ENCODE measurements at places on chromosomes 5 and 9.
A peak's percentile ranks its signal among the peaks of the same experiment; 100 is the strongest.

- no peak for DNase-seq
These were observed 126.0 kb downstream of the TMEM174 start for GRCh38 chr5:73298772-73299630.

DNA sequence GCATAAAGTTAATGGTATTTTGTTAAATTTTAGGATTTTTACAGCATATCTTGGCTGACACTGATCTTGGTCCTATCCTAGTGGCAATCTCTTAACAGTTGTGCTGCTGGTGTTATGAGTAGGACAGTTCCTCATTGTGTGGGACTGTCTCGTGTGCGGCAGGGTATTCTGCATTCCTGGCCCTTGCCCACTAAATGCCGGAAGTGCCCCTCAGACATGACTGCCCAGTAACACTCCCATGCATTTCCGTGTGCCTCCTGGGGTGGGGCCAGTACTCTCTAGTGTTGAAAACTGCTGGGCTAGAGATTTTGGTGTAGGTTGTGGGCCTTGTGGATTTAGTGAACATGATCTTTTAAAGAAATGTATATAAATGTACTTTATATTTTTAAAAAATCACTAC, 227.1 kb upstream of the DMRT1 start:
- no peak for DNase-seq

DNA sequence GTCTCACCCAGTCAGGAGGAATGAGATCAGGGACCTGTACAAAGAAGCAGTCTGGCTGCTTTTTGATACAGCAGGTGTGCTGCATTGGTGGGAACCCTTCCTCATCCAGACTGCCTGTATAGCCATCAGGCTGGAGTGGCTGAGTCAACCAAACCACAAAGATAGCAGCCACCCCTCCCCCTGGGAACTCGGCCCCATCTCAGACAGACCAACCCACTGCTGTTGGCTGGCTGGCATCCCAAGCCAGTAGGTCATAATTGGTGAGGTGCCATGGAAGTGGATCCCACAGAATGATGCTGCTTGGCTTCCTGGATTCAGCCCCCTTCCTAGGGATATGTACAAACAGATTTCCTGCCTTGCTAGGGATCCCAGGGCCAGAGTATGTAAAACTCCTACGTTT, 60.9 kb downstream of the YTHDC2 start:
- DNase-seq = peak; percentile 9

DNA sequence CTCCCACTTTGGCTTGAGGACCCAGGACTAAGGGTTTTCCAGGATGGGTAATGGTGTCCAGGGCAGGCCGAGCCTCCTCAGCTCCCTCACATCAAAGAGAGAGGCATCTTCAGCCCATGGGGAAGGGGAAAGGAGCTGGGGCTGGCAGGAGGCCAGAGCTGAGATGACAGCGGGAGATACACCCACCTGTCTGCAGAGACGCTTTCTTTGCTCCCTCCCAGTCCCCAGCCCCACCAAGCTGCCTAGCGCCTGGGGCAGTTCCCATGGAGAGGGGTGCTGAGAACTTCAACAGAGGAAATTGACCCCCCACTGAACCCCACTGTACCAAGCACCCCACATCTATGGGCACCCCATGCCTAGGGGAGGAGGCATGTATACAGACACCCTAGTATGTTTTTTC, 10.6 kb downstream of the PCDH1 start:
- DNase-seq = no peak

DNA sequence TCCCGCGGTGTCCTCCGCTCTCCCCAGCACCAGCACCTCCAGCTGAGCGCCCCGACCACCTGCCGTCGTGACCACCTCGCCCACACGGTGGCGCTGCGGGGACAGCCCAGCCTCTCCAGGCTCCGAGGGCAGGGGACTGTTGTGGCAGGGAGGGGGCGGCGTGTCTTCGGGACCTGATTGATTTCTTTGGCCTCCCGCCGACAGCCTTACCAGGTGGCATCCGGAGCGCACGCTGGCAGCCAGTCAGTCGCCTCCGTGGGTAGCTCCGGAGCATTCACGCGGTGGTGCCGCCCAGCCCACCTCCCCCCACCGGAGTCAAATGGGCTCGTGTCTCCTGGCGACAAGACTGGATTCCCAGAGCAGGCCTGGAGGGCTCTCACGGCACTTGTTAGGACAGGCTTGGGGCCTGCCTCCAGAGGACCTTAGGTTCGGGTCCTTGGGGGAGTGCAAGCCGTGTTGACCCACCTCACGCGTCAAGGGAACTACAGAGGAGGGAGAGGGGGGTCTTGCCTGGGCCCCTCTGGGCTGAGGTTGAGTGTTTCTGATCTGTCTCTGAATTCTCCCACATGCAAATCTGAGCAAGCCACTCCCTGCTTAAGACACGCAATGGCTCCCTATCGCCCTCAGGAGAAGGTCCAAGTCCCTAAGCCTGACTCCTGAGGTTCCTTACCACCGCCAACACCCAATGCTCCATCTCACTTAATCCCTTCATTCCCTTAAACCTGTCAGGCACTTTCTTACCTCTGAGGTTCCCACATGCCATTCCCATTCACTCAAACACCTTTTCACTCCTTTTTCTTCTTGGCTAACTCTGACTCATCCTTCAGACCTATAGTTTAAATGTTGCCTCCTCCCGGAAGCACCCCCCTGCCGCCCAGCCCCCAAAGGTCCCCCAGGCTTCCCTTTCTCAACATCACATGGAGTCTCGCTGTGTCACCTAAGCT, 51.2 kb upstream of the GGTA1 start:
- peak; percentile 80 for DNase-seq

DNA sequence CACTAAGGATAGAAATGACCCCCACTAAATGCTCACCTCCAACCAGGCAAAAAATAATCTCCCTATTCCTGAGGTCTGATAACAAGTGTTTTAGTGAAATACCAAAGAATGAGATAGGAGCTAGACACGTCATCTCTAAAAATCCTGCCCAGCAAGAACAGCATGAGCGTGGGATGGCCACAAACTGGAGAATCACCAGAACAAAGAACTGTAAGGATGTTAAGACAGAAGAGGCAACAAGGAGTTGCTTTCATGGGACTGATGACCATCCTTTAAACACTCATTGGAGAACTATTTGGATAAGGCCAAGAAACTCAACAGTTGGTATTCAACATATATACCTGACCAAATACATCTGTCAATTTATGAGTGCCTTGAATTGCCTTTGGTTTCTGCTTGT, 113.7 kb downstream of the RASEF start:
- no peak for DNase-seq

- no peak for DNase-seq
These were observed 5.0 kb downstream of the TENT4A start for GRCh38 chr5:6718161-6718681.

DNA sequence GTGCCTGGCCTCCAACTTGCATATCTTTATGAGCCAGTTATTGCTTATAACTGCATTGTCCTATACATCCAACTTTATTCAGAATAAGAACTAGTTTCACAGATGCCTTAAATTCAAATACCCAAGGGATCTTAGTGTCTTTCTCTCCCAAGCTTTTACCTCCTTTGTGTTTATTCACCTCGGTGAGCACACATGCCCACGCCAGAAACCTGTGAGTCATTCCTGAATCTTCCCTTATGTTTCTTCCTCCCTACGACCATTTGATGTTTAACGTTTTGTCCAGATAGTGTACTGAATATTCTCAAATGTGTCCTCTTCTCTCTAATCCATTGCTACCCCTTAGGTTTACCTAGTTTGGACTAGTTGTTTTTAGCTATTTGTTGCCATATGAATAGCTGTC, 55.5 kb upstream of the MEGF10 start:
- DNase-seq = no peak

Measured in cerebellar cortex (tissue), 1 donor.